ENCODE measurements at places on chromosomes 6 and 20.

DNA sequence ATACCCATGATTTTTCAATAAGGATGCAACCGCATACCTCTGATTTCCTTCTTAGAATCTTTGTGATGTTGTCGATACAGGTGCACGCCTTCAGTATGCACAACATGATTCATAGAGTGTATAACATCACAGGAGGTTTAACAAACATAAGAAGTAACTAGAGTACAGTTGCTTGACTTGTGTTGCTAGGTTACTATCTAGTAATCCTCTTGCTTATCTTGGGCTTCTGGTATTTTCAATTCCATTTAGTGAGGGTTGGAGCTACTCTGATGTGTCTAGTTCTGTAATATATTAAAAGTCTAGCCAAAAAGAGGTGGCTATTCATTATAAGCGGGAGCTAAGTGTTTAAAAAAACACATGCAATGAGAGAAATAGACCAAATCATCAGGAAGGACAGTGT, 85.5 kb upstream of the TENT5A start:
- DNase-seq: peak; percentile 25

DNA sequence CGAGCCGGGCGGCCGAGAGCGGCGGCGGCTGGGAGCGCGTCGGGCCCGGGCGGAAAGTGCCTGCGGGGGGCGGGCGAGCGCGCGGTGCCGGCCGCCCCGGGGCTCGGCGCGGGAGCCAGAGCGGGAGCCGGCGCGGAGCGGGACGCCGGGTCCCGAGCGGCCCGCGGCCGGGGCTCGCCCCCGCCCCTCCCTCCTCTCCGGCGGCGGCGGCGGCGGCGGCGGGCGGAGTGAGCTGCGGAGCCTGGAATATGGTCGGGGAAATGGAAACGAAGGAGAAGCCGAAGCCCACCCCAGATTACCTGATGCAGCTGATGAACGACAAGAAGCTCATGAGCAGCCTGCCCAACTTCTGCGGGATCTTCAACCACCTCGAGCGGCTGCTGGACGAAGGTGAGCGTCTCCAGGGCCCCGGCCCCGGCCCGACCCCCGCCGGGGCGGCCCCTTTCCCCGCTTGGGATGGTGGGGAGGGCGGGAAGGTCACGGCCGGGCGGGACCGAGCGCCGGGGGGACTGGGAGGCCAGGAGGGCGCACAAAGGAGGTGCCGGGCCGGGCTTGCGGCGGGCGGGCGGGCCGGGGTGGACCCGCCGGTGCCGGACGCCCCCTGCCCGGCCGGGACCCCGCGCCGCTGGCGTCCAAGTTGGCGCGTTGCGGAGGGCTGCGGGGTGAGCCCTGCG, 565 bp downstream of the QKI start:
- DNase-seq: no peak

DNA sequence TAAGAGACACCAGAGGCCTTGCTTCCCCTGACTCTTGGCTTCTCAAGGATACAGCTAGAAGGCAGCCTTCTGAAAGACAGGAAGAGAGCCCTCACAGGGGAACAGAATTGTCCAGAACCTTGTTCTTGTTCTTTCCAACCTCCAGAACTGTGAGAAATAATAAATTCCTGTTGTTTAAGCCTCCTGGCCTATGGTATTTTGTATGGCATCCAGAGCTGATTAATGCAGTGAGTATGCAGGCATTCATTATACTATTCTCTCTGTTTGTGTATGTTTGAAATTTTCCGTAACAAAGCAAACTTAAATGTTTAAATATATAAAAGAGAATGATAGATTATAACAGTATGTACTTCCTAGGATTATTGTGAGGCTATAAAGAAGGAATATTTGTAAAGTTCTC, 903.4 kb upstream of the FLRT3 start:
- DNase-seq: peak; percentile 74

DNA sequence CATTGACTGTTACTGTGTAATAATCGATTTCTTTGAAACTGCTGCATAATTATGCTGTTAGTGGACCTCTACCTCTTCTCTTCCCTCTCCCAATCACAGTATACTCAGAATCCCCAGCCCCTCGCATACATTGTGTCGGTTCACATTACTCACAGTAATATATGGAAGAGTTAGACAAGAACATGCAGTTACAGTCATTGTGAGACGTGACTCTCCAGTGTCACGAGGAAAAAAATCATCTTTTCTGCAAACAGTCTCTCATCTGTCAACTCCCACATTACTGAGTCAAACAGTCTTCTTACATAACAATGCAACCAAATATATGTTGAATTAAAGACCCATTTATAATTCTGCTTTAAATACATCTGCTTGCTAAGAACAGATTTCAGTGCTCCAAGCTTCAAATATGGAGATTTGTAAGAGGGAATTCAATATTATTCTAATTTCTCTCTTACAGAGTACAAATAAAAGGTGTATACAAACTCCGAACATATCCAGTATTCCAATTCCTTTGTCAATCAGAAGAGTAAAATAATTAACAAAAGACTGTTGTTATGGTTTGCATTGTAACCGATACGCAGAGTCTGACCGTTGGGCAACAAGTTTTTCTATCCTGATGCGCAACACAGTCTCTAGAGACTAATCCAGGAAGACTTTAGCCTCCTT, 113.3 kb downstream of the TMEM242 start:
- no peak for DNase-seq

- DNase-seq: peak; percentile 36
Observed at GRCh38 chr6:41730531-41731436, 4.6 kb downstream of the TFEB start.

GRCh38 chr6:155521719-155522118, 66.1 kb upstream of the NOX3 start:
- DNase-seq: peak; percentile 48

DNA sequence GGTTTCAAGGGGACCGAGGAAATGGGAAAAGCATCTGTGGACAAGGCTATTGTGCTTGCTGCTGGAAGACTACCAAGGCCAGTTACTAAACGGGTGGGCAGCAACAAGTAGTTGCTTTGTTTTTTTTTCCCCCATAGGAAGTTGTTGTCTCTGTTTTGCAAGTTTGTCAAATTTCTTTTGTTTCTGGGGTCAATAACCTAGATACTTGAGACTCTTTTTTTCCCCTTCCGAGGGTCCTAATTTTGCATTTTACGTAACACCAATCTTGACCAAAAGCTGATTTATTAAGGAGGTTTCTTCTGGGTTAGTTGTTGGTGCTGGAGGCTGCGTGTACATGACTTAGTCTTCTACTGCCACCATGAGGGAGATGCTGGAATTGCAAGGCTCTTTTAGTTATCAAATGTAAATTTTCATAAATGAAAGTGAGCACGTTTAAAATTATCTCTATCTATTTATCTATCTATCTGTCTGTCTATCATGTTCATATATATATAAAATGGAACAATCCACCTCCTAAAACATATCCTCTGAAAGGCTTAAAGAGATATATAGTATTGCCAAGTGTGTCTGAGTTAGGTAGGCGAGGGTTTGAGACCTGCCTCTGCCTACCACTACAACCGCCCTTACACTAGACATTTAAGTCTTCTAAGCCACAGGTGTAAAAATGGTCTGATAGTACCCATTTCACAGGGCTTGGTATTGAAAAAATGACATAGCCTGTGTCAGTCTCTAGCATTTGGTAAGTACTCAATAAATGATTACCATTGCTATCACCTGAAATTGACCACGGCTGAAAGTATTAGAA, 60.2 kb downstream of the GCLC start:
- peak; percentile 61 for DNase-seq

GRCh38 chr6:55198715-55199114, 24.4 kb downstream of the HCRTR2 start:
- no peak for DNase-seq

DNA sequence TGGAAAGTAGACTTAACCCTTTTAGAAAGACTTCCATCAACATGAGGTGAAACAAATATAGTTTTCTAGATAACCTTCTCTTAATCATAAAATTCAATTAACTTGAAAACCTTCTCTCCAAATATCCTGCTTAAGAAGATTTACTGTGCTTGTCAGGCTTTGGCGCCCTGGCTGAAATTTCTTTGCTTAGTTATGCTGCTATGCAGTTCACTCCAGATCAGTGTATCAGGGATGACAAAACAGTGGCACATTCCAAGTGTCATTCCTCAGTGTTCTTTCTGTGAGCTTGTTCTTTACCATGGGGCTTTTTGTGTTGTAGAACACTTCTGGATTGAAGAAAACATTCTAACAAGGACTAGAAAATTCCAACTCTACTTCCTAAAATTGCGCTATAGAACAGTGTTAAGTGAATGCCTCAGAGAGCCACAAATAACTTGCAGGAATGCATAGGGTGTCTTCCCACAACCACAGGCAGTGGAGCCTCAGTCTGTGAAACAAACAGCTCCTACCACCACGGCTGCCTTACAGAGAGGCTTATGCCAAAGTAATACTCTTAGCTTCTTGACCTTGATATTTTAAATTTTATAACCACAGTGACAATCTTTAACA, 443.6 kb downstream of the CDC5L start:
- DNase-seq: peak; percentile 70

DNA sequence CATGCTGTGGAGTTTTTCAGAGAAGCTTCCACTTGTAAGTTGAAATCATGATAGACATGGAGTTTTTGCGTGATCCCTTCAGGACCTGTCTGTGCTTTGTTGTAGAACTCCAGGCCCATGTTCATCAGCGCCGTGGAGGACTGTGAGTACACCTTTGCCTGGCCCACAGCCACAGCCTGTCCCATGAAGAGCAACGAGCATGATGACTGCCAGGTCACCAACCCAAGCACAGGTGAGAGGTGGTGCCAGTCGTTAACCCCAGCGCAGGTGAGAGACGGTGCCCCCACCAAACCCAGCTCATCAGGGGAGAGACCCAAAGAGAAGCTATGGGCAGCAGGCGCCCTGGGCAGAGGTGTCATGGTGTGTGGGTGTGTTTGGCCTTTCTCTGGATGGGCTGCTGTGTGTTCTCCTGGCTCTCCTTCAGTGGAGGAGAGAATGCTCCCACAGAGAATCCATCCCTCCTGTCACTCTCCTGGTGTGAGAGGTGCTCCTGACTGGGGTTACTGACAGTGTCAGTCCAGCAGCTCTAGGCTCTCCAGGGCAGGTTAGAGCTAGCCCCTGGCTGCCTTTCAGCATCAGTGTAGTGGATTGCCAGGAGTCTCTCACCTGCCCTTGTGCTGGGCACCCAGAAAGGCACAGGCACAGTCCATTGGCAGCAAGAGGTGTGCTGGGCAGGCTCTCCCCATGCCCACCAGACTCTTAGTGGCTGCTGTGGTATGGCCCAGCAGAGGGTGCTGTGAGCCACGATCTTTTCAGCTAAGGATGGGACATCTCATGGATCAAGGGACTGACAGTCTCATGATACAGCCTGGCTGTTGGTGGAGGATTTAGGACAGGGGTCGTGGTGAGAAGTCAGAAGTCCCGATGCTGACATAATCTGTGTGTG, 49.6 kb upstream of the SLC22A1 start:
- peak; percentile 3 for DNase-seq

DNA sequence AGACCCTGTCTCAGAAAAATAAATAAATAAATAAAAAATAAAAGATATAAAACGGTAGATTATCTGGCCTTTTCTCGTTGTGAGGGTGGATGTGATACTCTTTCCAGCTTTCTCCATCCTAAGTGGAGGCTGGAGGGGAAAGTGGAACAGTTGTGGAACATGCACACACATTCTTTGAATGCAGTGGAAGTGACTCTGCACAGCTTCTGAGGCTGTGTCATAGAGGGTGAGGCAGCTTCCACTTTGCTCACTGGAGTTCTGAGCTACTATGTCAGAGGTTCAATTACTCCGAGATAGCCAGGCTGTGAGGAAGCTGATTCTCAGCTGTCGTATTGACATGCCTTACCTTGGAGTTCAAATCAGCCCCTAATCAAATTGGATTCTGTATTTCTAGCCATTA, 82.2 kb downstream of the CHMP4B start:
- peak; percentile 84 for DNase-seq

GRCh38 chr6:154732538-154733182, 556 bp upstream of the SCAF8 start:
- DNase-seq: peak; percentile 57

DNA sequence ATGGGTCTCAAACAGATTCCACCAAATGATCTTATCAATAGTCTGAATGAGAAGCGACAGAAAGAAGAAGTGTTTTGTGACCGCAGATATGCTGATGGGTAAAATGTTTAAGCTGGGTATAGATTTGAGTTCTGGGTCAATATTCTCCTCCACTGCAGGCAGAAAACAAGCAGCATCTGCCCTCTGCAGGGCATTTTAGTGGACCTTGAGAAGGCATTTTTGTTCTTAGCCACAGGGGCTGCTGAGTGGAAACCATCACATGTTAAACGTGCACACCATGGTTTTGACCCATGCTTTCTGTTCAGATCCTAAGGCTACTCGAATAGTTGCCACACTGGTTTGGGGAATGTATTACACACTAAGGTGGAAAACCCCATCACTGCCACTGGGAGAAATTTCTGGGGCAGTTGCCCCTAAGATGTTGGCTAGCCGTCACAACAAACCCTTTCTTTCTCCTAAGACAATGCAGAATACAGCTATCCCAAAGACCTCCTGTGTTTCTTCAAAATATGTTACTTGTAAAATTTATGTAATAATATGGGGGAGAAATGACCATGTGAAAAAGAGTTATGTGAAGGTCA, 5.5 kb downstream of the POU3F2 start:
- DNase-seq: peak; percentile 23

DNA sequence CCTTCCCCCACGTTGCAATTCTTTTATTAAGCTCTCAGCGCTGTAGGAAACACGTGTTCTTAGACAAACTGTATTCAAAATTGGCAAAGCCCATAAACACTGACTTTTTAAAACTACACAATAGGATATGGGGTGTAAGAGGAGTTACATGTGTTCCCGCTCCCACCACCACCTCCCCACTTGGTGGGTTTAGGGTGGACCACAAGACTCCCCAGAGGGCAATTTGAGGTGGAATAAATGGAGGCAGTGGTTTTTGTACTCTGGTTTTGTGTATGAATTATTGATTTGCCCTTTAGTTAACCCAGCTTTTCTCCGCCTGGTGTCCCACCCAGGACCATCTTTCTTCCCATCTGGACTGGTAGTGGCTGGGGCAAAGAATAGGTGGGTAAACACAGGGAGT, 3.7 kb downstream of the UQCC2 start:
- no peak for DNase-seq

DNA sequence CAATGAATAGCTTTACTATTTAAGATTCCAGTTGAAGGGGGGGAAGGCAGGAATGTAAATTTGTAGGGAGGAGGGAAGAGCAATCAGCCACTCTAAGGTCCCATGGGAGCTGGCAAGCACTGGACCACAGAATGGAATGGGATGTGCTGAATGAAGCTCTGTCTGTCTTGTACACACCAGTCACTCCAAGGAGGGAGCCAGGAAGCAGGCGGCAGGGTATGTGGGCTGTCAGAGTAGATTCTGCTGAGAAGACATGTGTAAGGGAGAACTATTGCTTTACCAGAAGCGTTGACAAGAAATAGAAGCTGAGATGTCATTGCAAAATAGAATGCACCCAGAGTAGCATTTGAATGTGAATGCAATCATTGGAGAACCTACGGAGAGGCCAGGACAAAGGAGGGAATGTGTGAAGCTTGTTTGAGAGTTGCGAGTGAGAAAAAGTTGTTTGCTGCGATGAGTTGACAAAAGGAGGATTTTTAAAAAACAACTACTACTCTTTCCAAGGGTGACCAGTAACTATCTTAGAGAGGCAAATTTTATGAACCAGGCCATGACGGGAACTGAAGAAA, 25.2 kb upstream of the PDE7B start:
- peak; percentile 46 for DNase-seq

- DNase-seq: no peak
Observed at GRCh38 chr6:25270559-25270958, 8.6 kb upstream of the CARMIL1 start.
